Kasumi-1 (cell line): ENCODE measurements at places on chromosomes 3 and 15.

GRCh38 chr3:104796556-104796955 lies 570.2 kb upstream of the ALCAM start:
- DNase-seq: no peak

- no peak for DNase-seq
Measured at GRCh38 chr15:37619358-37620042, 314.9 kb upstream of the TMCO5A start.

DNA sequence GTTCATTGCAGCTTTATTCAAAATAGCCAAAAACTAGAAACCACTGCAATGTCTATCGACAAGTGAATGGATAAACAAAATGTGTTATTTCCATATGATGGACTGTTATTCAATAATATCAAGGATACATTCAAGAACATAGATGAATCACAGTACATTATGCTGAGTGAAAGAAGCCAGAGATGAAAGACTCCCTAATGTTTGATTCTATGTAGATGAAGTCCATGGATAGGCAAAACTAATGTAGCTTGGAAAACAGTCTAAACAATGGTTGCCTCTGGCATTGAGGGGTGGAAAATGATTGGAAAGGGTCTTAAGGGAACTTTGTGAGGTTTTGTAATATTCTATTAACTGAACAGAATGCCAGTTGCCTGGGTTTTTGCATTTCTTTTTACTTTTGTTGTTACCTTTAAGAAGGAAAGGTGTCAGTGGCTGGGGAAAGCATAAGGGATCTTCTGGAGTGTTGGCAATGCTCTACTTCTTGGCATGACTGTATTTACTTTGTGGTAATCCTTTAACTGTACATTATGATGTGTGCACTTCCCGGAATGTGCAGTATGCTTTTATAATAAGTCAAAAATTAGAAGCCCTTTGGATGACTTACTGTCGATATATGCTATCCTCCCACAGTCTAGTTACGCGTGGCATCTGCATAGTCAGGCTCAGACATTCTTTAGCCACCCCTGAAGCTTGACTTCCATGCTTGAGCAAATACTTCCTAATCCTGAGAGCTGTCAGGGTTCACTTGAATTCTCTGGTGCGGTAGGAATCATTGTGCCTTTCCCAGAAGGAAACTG lies 20.5 kb upstream of the ATP10A start:
- DNase-seq: no peak

- peak; percentile 93 for DNase-seq
Measured at GRCh38 chr15:55222588-55222987, 25.8 kb upstream of the RSL24D1 start.

DNA sequence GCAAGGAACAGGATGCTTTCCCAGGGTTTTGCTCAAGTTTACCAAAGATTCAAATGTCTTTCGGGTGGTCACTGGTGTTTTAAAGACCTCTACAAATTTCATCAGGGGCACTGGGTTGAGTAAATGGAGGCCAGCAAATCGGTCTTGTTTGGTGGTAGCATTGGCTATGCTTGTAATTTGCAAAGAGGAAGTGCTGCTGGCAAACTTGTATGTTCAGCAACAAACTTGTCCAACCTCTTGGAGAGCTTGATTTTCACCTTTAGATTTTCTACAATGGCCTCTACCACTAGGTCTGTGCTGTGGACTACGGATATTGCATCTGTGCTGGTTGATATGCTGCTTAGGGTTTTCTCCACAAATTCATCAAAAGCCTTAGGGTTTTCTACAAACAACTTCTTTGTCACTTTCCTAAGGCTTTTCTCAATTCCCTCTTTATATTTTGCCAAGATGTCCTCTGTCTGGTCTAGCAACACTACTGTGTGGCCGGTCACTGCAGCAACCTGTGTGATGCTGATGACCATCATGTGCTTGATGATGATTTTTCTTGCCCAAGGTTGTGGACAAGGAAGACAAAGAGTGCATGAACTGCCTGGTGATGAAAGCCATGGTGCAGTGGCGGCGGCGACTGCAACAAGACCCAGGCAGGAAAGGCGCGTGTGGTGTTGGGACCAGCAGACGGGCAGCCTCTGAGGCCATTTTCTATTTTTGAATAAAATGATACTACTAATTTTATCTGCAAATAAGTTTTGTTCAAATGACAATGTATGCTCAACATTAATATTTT lies 50.8 kb downstream of the RFX7 start:
- DNase-seq: peak; percentile 12

DNA sequence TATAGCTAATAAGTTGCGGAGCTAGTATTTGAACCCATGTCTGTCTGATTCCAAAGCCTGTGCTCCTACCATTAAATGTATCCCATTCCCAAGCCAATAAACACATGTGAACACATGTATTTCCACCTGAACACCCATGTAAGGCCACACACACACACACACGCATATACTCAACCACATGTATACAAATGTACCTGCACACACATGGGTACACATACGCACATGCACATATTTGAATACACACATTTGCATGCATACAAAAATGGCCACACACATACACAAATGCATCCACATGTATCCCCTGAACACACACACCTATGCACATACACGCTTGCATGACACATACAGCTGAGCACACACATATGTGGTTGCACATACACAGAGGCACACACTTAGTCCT lies 5.4 kb upstream of the MRPS22 start:
- DNase-seq: no peak

DNA sequence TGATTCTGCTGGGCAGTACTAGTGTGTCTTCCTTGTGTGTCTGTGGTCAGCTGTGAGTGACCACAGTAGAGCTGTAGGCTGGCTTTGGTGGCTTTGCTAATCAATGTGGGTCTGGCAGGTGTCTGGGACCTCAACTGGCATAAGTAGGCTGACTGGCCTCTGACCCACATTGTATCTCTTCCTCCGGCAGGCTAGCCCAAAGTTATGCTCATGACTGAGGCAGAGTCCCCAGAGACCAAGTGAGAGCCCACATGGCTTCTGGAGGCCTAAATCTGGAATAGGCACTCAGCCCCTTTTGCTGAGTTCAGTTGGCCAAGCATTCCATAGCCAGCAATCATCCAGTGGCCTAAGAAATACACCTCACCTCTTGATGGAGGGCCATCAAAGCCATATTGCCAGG lies 289.1 kb upstream of the SUCLG2 start:
- DNase-seq: no peak

- DNase-seq: no peak
Measured at GRCh38 chr15:83016906-83017305, 5.5 kb upstream of the C15orf40 start.

GRCh38 chr3:160501325-160501724 lies 51.7 kb upstream of the TRIM59 start:
- DNase-seq: no peak

DNA sequence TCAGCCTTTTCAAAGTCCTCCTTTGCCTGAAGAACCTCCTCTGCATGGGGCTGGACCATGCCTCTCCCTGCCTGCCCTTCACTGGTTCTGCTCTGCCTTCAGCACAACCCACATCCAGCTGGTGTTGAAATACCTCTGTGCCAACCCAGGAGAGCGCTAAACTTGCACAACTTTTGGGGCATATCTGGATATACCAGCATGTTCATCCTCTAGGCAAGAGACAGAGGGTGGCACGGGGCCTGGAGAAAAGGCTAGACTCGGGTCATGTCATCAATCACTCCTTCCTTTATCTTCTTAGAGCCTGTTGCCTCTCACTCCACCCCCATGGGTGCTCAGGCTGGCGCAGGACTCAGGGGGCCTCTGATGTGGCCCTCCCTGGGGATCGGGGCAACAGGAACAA lies 4.8 kb downstream of the SEMA4B start:
- no peak for DNase-seq

DNA sequence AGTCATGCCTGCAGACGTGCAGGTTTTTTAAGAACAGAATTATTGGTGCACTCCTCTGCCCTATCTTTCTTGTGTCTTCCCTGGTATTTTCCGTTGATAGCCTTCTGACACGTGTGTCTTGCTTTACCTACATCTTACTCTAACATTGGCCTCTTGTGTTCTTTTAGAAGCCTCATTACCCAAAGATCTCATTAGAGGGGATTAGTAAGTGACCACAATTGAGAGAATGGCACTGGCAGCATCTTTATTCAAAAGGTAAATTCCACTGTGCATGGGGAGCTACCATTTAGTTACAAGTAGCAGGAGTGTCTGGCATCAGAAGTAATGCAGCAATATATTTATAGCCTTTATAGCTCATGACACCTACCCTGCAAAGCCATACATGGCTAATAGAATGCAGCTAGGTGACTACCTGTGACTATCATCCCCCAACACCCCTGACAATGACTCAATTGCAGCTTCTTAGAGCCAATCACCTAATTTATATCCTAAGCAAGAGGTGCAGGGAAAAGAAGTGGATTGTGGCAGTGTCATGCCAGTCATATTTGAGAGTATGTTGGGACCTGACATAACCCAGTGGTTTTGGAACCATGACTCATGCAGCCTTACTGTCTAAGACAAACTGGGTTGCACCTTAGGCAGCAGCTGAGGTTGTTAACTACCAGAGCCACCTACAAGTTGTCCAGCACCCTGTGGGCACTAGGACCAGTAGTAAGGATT lies 164.8 kb downstream of the GRM7 start:
- no peak for DNase-seq

- no peak for DNase-seq
Measured at GRCh38 chr15:32042269-32042972, 12.1 kb downstream of the CHRNA7 start.

- peak; percentile 75 for DNase-seq
Measured at GRCh38 chr3:120039642-120040610, 54.3 kb downstream of the GSK3B start.

- no peak for DNase-seq
Measured at GRCh38 chr3:128999102-128999501, 2.0 kb upstream of the EFCC1 start.

DNA sequence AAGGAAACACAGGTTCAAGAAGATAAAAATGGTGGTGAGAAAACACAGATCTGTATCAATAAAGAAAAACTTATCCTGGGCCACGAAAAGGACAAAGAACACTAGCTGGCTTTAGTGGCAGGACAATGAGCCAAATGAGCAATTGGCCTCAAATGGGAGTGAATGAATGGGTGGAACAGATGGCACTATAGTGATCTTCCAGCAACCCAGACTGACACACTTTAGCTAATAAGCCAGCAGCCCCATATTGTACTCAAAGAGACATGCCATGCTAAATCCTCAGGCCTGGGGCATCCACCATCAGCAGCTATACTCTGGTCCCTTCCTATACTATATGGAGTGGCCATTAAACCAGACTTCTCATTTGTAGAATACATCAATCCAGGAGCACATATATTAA lies 60.0 kb upstream of the GADL1 start:
- DNase-seq: no peak

DNA sequence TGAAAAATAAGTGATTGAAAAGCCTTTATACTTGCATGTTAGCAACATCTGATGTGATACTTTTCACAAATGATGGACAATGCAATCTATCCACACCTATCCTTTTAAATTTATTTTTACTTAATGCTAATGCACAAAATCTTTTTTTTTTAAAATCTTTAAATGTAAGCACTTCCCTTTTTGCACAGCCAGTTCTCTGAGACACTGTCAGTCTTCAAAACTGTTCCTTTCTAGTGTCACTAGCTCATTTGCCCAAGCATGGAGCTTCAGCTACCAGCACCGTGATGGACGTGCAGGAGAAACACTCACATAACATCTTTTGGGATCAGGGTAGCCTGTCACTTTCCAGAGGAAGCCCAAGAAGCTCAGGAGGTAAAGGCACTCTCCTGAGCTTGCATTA lies 50.1 kb downstream of the NR1D2 start:
- DNase-seq: no peak

DNA sequence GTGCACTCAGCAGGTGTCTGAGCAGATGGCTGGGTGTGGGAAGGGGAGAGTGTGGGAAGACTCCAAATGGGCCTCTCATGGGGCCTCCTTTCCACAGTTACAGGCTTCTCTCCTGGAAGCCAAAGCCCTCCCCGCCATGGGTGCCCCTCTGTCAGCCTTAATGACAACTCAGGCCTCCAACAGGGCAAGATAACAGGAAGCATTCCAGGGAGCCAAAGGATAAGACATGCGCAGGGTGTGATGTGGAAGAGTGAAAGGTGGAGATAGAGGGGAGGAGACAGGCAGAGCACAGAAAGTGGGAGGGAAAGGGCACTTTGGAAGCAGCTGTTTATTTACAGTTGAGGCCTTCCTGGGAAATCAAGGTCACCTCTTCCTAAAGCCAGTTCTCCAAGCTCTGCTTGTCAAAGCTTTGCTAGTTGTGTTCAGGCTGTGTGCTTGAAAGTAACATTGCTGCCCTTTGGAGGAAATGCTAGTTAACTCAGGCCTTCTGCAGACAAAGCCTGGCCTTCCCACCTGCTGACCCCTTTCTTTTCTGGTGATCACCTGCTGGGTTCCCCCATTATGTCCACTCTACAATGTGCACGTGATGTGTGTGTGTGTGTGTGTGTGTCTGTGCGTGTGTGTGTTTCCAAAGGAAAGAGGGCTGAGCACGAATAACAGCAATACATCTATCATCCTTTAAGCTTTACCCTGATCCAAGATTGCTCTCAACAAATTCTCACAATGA lies 35.2 kb upstream of the SMAD3 start:
- DNase-seq: no peak

DNA sequence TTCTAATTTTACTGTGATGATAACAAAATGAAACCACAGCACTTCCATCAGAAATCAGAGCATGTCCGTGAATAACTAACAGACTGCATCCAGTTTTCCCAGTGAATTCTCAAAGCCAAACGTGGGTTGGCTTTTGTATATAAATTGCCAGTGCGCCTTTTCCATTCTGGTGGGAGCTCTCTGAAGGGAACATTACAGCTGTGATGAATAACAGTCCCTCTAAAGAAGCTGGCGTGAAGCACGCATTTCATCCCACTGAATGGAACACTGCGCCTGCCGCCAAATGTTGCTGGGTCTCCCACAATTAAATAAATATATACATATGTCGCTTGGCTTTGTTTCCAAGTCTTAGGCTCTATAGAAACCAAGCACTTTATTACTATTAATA lies 113.0 kb upstream of the PFN2 start:
- DNase-seq: no peak

GRCh38 chr3:12231431-12231830 lies 57.4 kb upstream of the PPARG start:
- no peak for DNase-seq

- DNase-seq: no peak
Measured at GRCh38 chr3:142976621-142977398, 13.3 kb upstream of the PAQR9 start.

DNA sequence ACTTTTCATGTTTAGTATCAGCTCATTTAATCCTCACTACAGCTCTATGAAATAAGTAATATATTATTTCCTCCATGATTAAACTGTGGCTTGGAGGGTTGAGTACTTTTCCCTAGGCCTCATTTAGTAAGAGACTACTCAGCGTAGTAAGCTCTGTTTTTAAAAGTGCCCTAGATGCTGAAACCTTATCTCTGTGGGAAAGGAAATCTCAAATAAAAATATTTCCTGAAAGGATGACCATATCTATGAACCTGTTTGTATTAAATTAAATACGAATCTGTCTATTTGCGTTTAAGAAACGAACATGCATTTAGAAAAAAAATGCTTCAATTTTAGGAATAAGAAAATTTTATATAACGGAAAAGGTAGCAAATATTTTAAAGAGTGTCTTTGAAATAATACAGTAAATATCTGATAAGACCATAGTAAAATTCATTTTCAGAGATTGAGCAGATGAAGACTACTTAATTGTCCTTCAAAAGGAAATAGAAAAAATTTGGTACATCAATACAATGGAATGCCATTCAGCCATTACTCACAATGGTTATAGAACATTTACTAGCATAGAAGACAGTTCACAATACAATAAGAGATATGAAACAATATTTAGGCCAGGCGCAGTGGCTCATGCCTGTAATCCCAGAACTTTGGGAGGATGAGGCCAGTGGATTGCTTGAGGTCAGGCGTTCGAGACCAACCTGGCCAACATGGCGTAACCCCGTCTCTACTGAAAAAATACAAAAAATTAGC lies 56.2 kb downstream of the ATG7 start:
- DNase-seq: no peak

GRCh38 chr3:69777582-69777967 lies 38.3 kb downstream of the MITF start:
- no peak for DNase-seq
